RCC 7860 (cell line): ENCODE measurements at places on chromosomes 7 and 10.
A peak's percentile ranks its signal among the peaks of the same experiment; 100 is the strongest.

DNA sequence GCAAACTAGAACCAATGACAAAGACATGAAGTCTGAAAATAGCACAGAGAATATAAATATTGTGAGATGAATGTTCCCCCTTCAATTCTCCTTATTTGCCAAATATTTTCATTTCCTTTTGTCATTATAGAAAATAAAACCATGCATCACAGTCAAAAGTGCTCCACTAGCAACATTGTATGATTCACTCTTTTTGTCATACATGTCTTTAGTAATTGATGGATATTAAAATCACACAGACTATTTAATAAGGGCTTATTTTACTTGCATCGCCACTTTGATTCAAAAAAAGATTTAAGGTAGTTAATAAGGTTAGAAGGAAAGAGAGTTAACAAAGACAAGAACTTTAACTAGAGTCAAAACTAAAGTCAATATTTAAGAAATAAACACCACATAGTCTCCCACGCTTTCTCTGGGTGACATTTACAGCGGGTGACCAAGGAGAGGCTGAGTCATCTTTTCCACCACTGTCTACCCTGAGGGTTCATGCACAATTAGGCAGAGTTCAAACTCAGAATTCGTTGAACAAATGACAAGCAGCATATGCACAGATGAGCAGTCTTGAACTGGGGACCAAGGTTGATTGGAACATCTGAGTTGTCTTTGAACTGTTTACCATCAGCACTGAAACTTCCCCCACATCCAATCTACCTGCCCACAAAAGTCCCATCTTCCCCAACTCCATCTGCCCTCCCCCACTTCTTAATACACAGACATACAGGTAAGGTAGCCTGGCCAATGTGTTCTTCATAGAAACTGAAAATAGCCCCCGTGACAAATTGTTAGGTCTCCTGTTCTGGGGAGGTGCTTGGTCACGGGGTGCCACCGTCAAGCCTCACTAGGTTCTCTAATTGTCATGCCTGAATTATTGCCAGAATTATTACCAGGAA is 42.5 kb downstream of the C7orf25 start:
- peak; percentile 57 for DNase-seq

DNA sequence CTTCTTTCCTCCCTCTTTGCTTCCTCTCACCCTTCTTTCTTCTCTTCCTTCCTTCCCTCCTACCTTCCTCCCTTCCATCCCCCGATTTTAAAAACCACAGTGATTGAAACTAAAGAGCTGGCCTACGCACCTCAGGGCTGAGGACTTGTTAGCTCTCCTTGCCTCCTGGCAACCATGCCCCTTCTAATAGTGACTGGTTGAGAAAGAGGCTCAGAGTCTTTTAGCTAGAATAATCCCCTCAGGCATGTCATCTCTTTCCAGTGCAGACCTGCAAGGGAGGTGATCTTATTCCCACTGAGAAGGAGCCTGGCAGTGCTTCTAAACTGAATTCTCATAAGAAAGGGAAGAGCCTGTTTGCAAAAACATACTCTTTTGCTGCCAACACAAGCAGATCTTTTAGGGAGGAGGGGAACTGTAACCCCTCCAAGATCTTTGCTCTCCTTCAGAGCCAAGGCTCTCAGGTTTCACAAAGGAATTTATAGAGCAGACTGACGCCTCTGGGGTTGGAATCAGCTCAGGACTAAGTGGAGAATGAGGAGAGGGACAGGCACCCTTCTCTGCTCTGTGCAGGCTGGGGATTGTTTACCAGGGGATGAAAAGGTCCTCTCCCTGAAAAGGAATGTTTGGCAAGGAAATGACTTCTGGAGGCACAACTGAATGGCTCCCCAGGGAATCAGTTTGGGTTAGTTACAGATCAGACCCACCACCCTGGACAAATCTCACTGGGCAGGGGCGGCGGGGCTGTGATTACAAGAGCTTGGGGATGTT is 9.4 kb upstream of the ANKRD1 start:
- no peak for DNase-seq

DNA sequence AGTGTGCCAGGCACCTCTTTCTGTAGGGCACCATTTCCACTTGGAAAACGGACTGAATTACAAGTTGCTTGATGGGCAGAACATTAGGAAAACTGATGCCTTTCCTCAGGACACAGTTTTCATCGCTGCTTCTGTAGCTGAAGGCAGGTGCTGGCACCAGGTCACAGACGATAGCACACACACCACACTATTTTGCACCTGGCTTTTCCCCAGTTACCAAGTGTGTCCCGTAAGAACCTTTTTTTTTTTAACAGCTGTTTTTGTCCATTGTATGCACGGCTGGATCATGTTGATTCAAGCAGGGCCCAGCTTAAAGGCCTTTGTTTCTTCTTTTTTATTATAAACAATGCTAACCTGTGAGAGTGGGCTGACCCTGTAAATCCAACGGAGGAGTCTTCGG is 1.3 kb upstream of the GET4 start:
- DNase-seq: no peak

DNA sequence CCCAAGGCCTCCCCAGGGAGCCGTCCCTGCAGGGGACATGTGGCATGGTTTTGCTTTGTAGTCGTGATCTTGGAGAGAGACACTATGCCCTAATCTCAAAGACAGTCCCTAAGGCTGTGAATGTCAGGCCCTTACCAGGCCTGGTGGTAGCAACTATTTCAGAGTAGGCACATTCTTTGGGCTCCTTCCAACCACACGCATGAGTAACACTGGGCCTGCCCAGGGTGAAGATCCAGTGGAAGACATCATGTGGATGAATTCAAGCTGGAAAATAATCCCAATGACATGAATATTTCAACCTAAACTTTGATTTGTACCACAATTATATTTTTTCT is 39.5 kb upstream of the INSIG1 start:
- peak; percentile 92 for DNase-seq

DNA sequence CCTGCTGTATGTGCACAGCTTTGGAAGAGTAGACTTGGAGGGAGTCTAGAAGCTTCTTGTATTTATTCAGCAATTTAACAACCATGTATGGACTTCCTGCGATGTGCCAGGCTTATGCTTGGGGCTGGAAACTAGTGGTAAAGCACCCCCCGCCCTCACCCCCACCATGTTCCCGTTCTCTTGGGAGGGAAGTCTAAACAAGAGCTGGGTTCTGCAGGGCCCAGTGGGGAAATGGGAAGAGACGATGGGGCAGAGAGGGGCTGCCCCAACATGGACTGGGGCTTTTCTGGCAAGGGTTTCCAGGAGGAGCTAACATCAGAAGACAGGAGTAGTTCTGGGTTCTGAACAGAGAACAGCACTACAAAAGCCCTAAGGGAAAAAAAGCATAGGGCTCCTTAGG is 8.0 kb downstream of the RASSF4 start:
- DNase-seq: no peak

- DNase-seq: no peak
Observed at GRCh38 chr10:103669243-103669929, 175.9 kb downstream of the NEURL1 start.

DNA sequence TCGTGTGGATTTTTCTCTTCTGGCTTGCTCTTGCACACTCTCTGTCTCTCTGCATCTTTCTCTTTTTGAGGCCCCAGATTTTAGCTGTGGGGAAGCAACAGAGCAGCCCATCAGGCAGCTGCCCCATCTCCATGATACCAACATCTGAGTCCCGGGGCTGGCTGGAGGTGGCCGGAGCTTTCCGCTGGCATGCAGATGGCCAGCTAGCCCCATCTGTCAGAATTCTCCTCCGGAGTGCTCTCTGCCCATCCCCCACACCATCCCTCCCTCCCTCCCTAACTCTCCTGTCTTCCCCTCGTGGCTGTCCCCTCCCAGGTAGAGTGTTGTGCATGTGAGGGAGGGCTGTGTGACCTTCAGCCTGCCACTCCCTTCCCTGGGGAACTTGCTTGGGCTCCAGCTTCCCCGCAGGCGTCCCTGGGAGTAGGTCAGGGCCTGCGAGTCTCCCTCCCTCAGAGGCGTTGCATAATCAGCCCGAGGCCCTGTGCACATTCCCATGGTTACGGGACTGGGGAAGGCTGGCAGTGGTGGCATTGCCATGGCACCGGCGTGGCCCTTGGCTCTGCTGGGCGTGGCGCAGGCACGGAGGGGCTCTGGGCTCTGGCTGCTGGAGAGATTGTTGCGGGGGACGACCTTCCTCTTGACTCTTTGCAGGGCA is 24.7 kb downstream of the GHRHR start:
- DNase-seq: no peak

GRCh38 chr10:61633665-61634064 is 29.1 kb upstream of the CABCOCO1 start:
- DNase-seq: no peak
